ENCODE measurements at places on chromosomes 12 and 14. TPM values are rescaled to one million over a fixed set of nuclear protein-coding genes. Genes with fewer than 3 reads are reported as not detected.

PTPN6 gene
- 1.1 TPM for total RNA-seq

LAG3 gene
- 1.1 TPM for total RNA-seq

AMN gene
- 2.0 TPM for total RNA-seq

RPS29 gene
- 4,058 TPM for total RNA-seq

PLXNC1 gene
- 2.9 TPM for total RNA-seq

OTOGL gene
- total RNA-seq, result 0.05 TPM

PRPH gene
- not detected for total RNA-seq

KRT7 gene
- 2.8 TPM for total RNA-seq

ZDHHC22 gene
- 0.25 TPM for total RNA-seq

GNB3 gene
- 2.1 TPM for total RNA-seq

STON2 gene
- total RNA-seq, result 31.1 TPM

DDN gene
- total RNA-seq, result 0.50 TPM

TOMM20L gene
- total RNA-seq, result not detected

ZCCHC8 gene
- total RNA-seq, result 22.3 TPM

CEBPE gene
- total RNA-seq, result not detected

C3AR1 gene
- total RNA-seq, result 0.32 TPM

PRB2 gene
- 0.98 TPM for total RNA-seq

PAN2 gene
- total RNA-seq, result 33.9 TPM

STRAP gene
- 154 TPM for total RNA-seq

TGM1 gene
- total RNA-seq, result 0.92 TPM

CDH24 gene
- 5.0 TPM for total RNA-seq

PTPRR gene
- not detected for total RNA-seq

NANOG gene
- total RNA-seq, result 0.18 TPM

MYH6 gene
- total RNA-seq, result not detected

GNG2 gene
- 183 TPM for total RNA-seq

BICDL1 gene
- total RNA-seq, result 14.5 TPM

PKP2 gene
- 1.6 TPM for total RNA-seq

ZFYVE26 gene
- total RNA-seq, result 26.9 TPM

GPRC5A gene
- total RNA-seq, result 5.5 TPM

ZC2HC1C gene
- total RNA-seq, result 4.2 TPM

HOTAIR gene
- total RNA-seq, result 0.14 TPM

ADAM20 gene
- 2.8 TPM for total RNA-seq

CD9 gene
- 4.0 TPM for total RNA-seq

ACVRL1 gene
- total RNA-seq, result 10.6 TPM

SMIM41 gene
- not detected for total RNA-seq

PHC1 gene
- total RNA-seq, result 46.2 TPM

PGF gene
- 2.2 TPM for total RNA-seq

CCDC197 gene
- not detected for total RNA-seq

FGF23 gene
- 4.1 TPM for total RNA-seq

PRPF40B gene
- total RNA-seq, result 9.0 TPM

P3H3 gene
- 21.6 TPM for total RNA-seq

YY1 gene
- 42.4 TPM for total RNA-seq

PLEK2 gene
- not detected for total RNA-seq

DNAH10 gene
- total RNA-seq, result 2.1 TPM

TAS2R50 gene
- total RNA-seq, result 4.2 TPM

Measured in motor neuron (in vitro differentiated cells).